ENCODE measurements at places on chromosomes 2 and 18. TPM values are rescaled to one million over a fixed set of nuclear protein-coding genes. Genes with fewer than 3 reads are reported as not detected.

DNA sequence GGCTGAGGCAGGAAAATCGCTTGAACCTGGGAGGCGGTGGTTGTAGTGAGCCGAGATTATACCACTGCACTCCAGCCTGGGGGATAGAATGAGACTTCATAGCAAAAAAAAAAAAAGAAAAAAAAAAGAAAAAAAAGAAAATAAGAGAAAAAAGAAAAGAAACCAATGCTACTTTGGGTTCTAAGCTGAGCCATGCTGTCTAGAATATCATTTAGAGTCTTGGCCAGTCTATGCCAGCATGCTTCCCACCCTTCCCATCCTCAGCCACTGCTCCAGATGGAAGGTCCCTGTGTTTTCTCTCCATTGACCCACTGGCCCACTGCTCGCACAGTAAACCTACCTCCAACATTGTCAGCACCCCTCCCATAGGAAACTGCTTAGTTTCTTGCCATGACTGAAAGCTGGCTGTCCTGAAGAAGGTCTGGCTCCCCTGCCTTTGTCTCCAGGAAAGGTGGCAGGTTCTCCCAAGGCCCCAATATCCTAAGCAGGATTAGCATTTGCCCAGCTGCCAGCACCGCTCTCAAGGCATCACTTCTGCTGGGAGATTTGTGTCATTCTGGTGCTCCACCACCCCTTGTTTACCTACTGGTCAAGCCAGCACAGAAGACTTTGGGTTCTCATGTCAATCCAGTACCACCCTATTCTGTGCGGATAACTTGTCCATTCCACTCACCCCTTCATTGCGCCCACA, 47.3 kb upstream of the PAPOLG start:
- DNase-seq: no peak

- no peak for DNase-seq
Measured at GRCh38 chr2:217588266-217588665, 414.5 kb downstream of the TNS1 start.

DNA sequence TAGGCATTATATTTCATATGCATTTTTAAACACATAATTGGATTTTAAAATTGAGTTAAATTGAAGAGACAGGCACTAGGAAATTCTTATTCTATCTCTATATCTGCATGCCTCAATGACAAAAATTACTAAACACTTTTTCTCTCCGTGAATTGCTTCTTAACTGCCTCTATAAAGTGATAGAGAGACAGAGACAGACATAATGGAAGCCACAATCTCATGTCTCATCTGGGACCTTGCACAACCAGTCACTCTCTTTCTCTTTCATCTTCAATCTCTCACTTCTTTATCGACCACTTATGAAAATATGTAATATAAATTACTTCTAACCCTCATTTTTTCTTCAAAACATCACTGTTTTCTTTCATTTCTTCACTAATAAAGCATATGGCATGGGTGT, 238.9 kb upstream of the ZNF804A start:
- no peak for DNase-seq

DNA sequence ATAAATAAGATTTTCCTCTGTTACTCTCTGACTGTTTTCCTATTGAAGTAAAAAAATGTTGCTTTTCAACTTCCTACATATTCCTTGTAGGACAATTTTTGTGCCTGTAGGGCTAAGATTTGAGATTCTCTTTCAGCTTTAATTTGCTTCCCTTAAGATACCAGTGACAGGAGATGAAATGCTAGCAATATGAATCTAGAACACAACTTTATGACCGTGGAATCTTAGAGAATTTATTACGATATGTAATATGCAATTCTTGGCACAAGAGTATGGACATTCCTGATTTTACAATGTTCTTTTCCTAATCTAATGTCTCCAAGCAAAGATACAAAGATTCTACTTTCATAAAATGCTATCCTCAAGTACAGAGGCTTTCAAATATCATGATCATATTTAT, 180.9 kb downstream of the KCNE4 start:
- DNase-seq: no peak

GRCh38 chr18:79819968-79820351, 22.2 kb downstream of the KCNG2 start:
- no peak for DNase-seq

DNA sequence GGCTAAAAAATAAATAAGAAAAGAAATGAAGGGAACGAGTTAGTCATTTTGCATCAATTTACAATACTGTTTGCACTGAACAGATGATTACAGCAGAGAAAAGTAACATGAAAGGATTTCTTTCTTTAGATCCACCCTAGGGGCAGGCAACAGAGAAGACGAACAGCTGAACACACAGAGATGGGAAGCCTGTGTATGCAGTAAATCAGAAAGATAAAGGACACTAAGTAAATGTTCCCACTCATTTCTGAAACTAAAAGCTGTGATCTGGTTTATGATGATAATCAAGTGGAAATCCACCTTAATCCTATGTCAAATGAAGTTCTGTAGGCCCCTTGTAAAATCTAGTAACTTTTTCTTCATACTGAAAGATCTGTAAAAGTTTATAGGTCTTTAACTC, 54.2 kb downstream of the AKAIN1 start:
- DNase-seq: no peak

DNA sequence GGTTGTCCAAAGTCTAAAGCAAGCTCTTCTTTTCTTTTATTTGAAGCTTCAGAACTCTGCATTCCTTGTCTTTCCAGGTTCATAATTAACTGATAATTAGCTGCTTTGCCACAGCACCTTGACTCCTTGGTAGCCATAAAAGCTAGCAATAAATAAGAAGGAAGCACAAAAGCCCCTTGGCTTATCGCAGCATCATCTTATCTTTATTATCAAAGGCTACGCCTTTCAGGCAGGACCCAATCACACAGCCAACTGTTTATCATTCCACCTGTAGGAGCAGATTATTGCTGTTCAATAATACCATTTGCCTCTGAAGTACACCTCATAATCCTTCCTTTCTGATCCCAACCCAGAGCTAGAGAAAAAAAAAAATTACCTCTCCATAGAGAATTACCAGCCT, 489.2 kb downstream of the SATB2 start:
- no peak for DNase-seq

DNA sequence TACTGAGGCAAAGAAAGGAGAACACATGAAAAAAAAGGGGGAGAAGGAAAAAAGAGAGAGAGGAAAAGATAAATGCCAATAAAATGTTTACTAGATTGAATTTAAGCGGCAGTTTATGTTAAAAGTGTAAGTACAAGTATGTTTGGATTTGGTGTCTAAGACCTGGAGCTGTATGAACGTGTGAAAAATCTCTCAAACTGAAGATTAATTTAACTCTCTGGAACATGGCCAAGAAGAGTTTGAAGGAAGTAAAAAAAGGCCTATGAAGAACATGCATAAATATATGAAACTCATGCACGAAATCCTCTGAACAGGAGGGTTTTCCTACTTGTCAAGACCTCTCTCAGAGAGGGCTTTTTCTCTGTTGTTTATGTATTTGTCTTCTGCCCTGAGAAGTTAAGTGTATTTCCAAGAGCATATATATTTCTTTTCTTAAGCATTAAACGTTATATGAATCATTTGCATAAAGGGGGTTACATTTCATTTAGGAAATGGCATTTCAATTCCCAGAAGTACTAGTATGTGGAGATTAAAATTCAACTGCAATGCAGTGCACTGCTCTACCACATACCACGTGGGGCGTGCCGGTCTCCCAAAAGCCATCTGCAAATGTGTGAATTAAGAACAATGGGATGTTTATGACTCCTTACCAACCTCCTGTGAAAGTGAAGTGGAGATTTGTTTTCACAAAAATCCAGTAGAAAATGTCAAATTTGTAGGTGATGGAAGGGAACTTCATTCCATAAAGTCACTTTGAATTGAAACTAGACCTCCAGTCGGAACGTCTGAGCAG, 281.1 kb upstream of the TRIB2 start:
- DNase-seq: no peak

- DNase-seq: peak; percentile 66
Measured at GRCh38 chr2:20674974-20675679, 8.2 kb downstream of the GDF7 start.

GRCh38 chr2:24576617-24577016, 85.6 kb downstream of the NCOA1 start:
- no peak for DNase-seq

GRCh38 chr2:109597283-109597682, 16.5 kb downstream of the SEPTIN10 start:
- DNase-seq: no peak

DNA sequence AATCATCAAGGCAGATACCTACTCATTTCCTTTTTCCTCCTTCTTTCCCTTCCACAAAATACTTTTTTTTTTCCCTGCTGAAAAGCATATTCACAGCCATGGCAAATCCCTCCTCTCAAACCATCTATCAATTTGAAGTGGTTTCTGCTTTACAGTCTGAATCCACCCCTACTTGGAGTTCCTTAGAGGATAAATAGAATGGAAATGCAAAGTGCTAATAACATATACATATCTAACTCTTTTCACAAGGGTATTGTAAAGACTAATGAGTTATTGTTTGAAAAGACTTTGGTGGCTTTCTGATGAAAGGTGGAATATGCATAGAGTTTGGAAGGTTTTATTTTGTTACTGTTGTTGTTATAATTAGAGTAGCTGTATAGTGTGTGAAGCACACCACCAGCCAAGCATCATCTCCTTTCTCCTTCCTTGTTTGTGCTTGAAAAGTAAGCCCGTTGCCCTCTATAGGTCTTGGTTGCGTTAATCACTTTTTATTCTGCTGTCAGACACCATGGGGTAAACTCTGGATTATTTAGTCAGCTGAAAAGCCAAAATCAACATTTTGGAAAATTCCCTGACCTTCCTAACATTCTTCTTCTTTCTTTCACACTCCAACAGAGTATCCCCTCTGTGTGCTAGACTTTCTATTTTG, 2126.9 kb upstream of the CELF4 start:
- DNase-seq: no peak

- DNase-seq: no peak
Measured at GRCh38 chr2:169011698-169012097, 19.4 kb downstream of the ABCB11 start.

DNA sequence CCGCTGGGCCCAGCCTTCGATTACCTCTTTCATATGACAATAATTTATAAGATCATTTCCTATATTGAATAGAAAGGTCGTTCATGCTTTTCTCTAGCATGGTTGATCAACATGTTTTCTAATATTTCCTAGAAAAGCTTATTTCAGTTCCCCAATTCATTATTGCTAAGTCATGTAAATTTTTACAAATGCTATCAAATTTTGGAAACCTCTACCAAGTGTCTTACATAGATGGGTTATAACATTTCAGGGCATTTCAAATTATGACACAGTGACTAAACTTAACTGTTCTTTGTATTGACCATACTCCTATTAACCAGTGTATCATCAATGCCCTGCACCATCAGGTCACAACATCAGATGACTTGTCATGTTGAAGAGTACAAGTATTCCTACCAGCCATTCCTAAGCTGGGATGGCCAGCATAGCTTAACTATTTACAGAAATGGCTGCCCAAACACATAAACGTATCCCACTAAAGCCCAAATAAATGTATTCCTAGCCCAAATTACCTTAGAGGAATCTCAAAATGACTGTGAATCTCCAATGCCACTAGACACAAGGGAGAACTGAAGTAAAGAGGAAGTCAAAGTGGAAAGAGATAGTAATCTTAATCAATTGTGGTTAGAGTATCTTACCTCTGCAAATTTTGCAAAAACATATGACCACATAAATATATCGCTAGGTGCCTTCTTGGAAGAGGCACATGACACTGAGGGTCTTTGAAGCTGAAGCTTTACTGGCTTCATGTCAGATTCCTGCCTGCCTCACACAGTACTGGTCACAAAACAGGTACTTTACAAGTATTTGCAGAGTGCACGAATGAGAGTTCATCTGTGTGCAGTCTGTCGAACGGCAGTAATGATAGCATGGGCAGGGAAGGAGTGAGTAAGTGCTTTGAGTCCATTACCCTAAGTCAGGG, 87.3 kb upstream of the TLK1 start:
- DNase-seq: no peak

DNA sequence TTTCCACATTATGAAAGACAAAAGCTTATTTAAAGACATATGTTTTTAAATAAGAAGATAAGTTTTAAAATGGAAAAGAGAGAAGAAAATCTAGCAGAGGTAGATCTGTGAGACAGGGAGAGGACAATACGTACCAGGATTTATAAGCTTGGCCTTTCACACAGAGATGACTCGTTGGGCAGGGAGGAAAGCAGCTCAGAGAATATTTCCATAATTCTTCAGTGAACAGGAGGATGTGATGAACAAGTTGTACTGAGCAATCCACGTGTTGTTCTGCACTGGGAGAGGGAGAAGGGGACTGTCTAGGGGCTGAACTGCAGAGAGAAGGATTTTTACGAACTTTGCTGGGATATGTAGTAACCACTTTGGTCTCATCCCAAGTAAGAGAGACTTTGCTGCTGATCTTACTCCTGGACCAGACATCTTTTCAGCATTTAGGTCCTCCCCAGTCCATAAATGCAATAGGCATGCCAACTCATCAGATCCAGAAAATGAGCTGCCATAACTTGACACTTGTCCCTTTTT, 162.5 kb upstream of the SETBP1 start:
- DNase-seq: peak; percentile 4

DNA sequence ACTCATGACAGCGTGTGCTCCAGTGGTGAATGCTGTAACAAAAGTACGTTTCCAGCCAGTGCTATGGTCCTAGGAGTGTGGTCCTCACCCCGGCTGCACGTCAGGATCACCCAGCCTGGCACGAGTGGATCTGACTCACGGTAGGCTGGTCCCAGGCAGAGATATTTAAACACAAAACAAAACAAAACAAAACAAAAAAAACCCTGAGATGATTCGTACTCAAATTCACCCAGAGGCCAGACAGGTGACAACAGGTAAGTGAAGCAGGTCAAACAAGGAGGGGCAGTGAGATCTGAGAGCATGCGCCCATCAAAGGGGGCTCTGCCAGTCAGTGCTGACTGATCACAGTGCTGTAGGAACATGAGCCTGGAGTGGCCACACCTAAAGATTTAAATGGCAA, 43.2 kb downstream of the C2orf76 start:
- no peak for DNase-seq

- peak; percentile 59 for DNase-seq
Measured at GRCh38 chr2:72150157-72150860, 2.6 kb upstream of the CYP26B1 start.

GRCh38 chr18:5890331-5891183, 4.8 kb downstream of the TMEM200C start:
- no peak for DNase-seq

- peak; percentile 19 for DNase-seq
Measured at GRCh38 chr18:42052122-42052708, 97.2 kb downstream of the PIK3C3 start.

- DNase-seq: no peak
Measured at GRCh38 chr2:156333274-156333950, 891 bp upstream of the NR4A2 start.

SFT2D3 gene
- 2.5 TPM for total RNA-seq

WIPF1 gene
- 40.2 TPM for total RNA-seq

ALK gene
- total RNA-seq: not detected

TMEM178A gene
- 0.69 TPM for total RNA-seq

MC5R gene
- not detected for total RNA-seq

HNRNPA3 gene
- total RNA-seq: 188 TPM

FER1L5 gene
- total RNA-seq: not detected

SANBR gene
- 6.4 TPM for total RNA-seq

FZD7 gene
- total RNA-seq: 114 TPM

LBH gene
- 25.4 TPM for total RNA-seq
